NB4 (cell line): ENCODE measurements at places on chromosomes 1 and 21.

GRCh38 chr1:27267153-27267552 lies 32.7 kb downstream of the WDTC1 start:
- no peak for DNase-seq

DNA sequence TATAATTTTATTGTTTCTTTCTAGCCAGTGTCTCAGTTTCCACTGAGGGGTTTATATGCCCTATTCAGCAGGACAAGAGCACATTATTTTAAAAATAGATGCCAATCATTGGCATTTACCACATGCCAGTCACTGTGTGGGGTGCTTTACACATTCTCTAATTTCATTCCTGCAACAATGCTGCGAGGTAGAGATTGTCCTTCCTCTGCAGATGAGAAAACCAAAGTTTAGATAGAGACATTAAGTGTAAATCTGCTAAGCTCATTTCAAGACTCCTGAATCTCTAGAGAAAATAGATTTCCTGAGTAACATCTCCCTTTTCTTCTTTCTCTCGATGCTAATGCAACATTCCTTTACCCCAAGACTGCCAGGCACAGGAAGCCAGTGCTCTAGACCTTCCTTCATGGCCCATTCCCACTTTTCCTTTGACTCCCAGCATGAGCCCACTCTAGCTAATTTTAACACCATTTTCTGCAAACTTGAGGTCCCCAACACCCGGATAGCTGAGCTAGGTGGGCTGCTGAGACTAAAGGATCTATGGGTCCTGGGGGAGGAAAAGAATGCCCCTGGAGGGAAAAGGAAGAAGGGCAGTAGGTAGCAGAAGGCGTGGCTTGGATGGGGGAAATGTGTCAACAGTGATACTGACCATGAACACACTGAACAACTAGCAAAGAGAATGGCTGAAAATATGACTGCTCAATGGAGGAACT lies 50.0 kb downstream of the SH3GLB1 start:
- DNase-seq, result no peak

DNA sequence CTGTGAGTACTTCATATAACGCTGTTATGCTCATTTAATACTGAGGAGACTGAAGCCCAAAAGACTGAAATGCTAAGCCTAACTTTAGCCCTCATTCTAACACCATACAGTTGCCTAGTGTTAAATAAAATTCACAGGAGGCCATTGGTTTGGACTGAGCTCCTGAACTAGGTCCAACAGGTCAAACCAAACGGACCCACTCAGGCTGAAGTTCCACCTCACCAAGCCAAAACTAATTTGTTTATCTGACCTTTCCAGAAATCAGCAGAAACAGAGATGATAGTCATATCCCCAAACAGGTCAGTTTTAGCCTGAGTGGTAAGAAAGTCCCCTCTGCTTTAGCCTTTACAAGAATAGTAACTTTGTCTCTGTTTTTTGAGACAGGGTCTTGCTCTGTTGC lies 311.3 kb upstream of the ZP4 start:
- no peak for DNase-seq

GRCh38 chr1:179599623-179600249 lies 8.1 kb downstream of the TDRD5 start:
- DNase-seq, result peak; percentile 61

GRCh38 chr1:188668083-188668482 lies 1809.6 kb downstream of the BRINP3 start:
- DNase-seq, result peak; percentile 11

- no peak for DNase-seq
Observed at GRCh38 chr1:101592845-101593244, 356.0 kb downstream of the S1PR1 start.

GRCh38 chr1:54742282-54742681 lies 22.0 kb downstream of the PARS2 start:
- no peak for DNase-seq

- DNase-seq, result peak; percentile 48
Observed at GRCh38 chr1:17984583-17984982, 123.0 kb upstream of the IGSF21 start.

DNA sequence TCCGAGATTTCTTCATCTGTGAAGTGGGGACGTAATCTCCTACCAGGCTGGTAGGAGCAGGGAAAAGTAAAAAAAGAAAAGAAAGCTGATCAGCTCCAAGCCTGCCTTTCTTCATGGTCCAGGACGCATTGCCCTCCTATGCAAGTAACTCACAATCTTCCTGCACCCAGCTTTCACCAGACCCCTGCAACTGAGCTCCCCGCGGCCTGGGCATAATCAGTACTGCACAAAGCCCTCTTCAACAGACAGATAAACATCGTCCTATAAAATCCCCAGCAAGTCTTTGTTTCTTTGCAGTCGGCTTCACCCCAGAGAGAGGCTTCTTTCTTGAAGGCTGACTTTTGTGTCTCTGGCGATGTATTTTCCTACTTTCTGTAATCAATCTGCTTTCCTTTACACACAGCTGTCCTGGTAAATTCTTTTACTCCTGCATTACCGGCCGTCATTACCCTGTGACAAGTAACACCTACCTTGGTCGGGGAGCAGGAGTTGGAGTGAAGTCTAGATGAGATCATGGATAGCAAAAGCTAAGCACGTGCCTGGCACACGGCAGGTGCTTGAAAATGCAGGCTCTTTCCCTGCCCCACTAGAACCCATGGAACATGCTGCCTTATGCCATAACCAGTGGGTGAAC lies 8.3 kb downstream of the PADI1 start:
- peak; percentile 40 for DNase-seq

GRCh38 chr1:241603731-241604245 lies 36.4 kb downstream of the CHML start:
- DNase-seq, result no peak

DNA sequence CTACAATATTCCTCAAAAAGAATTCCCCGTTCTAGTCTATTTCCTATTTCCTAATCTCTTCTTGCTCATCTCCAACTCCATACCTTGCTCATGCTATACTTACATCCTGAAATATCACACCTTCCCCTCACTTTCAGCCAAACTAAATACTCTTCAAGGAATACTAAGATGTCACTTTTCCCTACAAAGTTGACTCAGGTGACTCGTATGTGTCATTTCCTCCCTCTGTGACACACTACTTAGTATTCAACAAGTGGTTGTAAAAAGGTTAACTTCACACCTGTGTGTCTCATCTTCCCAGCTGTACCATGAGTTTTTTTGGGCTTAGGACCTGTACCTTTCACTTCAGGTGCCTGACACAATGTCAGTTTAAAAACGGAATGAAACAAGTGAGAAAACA lies 81.9 kb upstream of the LBR start:
- no peak for DNase-seq

GRCh38 chr21:26798856-26799751 lies 46.1 kb downstream of the ADAMTS1 start:
- no peak for DNase-seq

- no peak for DNase-seq
Observed at GRCh38 chr1:110347182-110347893, 8.2 kb downstream of the RBM15 start.

DNA sequence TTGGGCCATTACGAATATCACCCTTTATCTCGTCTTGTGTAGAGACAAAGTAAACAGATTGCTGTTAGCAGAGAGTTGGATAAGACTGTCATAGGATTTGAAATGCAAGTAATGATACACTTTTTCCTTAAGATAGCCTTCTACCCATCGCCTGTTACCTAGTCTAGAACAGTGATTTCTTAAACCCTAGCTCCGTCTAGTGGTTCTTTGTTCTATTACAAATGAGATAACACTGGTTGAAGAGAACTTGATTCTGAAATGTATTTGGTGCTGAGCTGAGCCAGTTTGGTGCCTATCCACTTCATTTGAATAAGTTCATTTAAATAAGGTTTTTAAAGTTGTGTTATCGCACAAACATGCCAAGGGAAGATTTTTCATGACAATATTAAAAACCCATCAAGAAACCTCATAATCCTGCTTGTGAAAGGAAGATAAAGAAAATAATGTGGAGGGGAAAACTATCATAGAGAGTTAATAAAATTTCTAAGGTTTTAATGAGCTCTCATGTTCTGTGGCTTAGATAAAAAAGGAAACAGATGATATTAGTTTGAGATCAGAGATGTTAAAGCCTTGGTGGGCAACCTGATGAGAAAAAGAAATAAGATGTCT lies 1.5 kb upstream of the KCNH1 start:
- DNase-seq, result peak; percentile 45

- no peak for DNase-seq
Observed at GRCh38 chr21:42495765-42496119, 282 bp downstream of the RSPH1 start.

- no peak for DNase-seq
Observed at GRCh38 chr1:235391874-235392273, 24.6 kb downstream of the TBCE start.

DNA sequence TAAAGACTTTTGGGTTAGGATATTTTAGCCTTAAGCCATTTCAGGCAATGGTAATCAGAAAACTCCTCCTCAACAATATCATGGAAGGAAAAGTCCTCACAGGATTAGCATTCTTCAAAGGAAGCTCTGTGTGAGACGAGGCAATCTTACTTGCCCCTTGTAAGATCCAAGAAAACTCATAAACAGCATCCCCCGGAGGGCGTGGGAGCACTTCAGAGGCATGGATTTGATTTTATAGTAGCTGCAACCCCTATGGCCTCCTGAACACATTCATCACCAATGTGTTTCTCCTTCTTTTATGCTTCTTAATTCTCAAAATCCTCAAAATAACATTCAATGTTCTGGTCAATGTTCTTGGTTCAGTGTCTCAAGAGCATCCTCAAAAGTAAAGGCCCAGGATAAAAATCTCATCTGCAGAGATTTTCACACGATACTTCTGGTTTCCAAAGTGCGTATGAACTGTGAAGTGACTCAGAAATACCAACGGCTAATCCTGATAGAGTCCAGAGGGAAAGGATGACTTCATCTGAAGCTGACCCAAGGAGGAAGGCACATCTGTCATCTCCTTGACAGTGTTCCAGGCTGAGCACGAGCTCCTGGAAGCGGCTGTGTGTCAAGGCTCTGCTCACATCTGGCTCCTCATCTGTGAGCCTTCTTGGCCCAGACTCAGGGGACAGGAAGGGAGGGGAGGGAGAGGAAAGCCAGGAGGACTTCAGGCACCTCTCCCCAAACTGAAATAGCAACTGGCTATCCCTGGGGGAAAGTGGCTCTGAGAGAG lies 49.3 kb upstream of the PSEN2 start:
- no peak for DNase-seq

DNA sequence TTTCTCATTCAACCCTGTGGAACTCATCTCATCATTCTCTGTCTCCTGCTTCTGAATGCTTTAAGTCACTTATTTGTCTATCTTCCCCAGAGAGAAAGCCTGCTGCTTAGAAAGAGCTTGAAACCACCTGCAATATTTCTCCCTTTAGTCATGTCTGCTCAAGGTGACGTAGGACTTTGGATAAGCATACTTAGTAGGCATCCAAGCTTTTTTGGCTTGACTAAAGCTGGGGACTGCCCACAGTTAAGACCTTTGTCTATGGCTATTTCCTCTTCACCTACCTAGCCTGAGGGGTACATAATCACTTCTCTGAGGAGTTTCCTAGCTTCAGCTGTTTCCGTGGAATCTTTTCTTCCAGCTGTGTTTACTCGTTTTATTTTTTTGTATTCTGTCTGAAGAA lies 665.8 kb upstream of the CAMK1G start:
- DNase-seq, result no peak

DNA sequence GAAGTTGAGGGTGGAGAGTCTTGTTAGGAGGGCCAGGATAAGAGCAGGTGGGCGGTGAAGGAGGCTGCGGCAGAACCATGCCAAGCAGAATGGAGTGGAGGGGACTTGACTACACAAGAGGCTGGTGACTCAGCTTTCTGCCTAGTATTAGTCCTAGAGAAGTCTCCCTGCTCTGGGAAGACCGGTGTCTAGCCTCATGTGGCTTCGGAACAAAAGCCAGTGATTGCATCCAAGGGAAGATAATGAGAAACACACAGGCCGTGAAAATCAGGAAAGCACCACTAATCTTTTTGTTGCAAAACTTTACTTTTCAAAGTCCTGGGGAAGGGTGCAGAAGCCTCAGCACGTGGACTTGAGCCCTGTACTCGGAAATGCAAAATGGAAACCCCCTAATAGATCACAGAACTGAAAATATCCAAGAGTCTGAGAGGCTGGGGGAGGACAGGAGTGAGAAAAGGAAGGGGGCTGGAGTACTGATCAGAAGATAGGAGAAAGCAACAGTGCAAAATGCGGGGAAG lies 31.4 kb downstream of the DDR2 start:
- no peak for DNase-seq

DNA sequence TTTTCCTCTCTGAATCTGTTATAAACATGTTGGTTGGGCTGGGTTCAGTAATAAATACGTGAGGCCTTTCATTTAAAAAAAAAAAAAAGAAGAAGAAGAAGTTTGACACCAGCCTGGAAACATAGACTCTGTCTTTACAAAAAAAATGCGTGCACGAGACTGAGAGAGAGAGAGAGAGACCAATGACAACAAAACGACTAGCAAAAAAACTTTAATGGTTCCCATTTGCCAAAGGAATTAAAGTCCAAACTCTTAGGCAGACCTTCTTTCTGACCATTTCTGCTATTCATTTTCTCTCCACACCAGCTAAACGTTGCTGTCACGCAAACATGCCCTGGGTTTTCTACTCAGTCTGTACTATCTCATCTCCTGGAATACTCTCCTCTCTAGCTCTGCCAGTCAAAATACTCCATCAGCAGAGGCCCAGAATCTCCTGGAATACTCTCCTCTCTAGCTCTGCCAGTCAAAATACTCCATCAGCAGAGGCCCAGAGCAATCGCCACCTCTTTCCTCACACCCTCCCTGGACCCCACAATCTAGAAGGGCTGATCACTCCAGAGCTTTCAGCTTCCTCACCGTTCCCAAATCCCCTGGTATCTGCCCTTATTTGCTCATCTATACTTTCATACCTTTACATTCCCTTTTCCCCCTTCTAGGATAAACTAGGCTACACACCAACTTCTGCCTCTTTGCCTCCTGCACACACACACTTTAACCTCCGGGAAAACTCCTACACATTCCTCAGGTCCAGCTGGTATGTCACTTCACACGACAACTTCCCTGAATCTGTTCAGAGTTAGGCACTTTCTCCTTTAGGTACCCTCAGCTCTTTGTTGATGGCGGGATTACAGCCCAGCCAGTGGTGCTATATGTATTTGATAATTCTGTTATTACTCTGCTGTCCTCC lies 100.0 kb downstream of the CDC7 start:
- no peak for DNase-seq

GRCh38 chr1:231581859-231582258 lies 44.7 kb upstream of the DISC1 start:
- DNase-seq, result no peak

- peak; percentile 69 for DNase-seq
Observed at GRCh38 chr1:117664314-117664713, 58.5 kb downstream of the TENT5C start.

- DNase-seq, result peak; percentile 92
Observed at GRCh38 chr1:43274125-43274803, 4.5 kb downstream of the TMEM125 start.
